ENCODE measurements at places on chromosomes 16 and 17.

GRCh38 chr16:29290631-29291247 is 115.8 kb downstream of the NPIPB11 start:
- peak; percentile 81 for DNase-seq

- DNase-seq: no peak
These were observed 14.2 kb downstream of the RAB40B start for GRCh38 chr17:82684228-82684841.

DNA sequence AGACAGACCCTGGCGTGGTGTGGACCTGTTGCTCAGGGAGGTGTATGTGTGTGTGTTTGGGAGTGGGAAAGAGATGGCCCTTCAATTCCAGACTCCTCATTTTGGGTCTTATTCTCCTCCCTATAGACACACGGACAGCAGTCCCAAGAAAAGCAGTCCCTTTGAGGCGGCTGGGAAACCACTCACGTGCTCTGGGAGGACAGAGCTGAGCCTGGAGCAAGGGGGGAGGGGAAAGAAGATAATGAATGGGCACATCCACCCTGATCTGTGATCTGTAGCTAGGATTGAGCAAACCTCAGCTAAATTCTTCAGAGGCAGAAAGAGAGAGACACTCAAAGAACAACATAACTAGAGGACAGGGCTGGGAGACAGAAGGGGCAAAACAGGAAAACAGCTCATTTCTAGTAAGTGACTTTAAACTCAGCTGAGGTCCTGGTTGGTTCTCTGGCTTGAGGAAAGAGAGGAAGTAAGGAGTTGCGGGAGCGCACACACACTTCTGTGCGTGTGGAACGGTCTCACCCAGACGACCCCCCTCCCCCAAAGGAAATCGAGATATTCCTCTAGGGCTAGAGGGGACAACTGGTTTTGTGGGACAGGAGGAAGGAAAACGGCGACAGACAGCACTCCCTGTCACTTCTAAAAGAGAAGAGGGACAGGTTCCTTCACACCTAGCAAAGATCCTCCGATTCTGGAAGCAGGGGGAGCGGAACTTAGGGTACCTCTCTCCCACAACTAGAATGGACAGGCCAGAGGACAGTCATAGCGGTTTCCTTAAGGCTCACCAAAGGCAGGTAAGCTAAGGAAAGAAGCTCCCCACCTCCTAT is 658 bp downstream of the RAB5C start:
- DNase-seq: no peak

GRCh38 chr16:75244844-75245758 is 6.3 kb downstream of the BCAR1 start:
- DNase-seq: peak; percentile 75

GRCh38 chr16:75107505-75107904 is 9.1 kb downstream of the LDHD start:
- no peak for DNase-seq

- no peak for DNase-seq
These were observed 171.2 kb upstream of the XYLT1 start for GRCh38 chr16:17641990-17642389.

- no peak for DNase-seq
These were observed 25.0 kb upstream of the C16orf78 start for GRCh38 chr16:49348408-49349176.

DNA sequence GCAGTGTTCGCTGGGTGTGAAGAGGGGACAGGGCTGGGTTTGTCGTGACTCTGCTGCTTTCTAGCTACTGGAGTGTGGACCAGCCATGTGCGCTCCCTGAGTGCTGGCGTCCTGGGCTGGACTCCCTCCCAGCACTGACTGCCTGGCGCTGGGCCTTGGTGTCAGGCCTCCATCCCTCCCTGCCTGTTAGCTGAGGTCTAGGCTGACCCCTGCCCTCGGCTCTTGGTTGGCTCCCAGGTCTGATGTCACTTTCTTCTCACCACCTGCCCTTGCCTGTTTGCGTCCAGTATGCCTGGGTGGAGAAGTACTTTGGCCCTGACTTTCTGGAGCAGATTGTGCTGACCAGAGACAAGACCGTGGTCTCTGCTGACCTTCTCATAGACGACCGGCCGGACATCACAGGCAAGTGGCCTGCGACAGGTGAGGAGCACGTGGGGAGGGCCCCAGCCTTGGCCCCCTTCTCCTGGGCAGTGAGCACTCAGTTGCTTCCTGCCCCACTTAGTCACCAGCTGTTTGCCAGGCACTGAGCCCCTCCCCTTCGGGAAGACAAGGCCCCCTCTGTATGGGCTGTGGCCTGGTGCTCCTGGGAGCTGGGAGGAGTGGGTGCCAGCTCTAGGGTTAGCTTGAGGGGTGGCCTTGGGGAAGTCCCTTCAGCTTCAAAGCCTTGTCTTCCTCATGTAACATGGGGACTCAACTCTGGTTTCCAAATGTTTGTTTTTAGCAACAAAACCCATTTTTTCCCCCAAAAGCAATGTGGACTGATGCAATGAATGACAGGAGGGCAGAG is 41.5 kb downstream of the NT5M start:
- DNase-seq: no peak

DNA sequence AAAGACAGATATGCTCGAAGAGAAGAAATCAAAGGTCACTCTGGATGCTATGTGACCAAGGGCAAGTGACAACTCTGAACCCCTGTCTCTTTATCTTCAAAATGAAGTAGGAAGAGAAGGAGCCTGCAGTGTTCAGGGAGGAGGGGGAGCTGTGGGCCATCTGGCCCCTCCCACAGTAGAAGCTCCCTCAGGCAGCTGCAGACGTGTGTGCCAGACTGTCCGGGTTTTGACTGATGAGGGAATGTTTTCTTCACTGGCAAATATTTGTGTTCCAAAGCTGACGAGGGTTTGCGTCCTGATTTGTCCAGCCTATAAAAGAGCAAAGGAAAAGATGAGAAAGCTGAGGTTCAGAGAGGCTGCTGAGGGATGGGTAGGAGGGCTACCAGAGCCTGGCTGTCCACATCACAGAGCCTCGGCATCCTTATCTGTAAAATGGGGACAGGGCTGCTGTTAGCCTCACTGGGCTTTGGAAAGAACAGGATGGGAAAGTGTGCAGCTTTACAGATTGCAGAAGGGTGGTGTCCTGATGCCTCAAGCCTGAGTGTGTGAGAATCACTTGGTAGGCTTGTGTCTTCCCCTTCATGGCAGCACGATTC is 1.8 kb upstream of the GINS2 start:
- no peak for DNase-seq

- DNase-seq: no peak
These were observed 1.3 kb downstream of the SBK1 start for GRCh38 chr16:28293601-28293960.

GRCh38 chr16:4489030-4489429 is 12.8 kb downstream of the HMOX2 start:
- DNase-seq: no peak

- DNase-seq: no peak
These were observed 21.4 kb upstream of the NOL11 start for GRCh38 chr17:67696347-67696746.

- DNase-seq: no peak
These were observed 11.4 kb downstream of the CNP start for GRCh38 chr17:41977991-41978390.

DNA sequence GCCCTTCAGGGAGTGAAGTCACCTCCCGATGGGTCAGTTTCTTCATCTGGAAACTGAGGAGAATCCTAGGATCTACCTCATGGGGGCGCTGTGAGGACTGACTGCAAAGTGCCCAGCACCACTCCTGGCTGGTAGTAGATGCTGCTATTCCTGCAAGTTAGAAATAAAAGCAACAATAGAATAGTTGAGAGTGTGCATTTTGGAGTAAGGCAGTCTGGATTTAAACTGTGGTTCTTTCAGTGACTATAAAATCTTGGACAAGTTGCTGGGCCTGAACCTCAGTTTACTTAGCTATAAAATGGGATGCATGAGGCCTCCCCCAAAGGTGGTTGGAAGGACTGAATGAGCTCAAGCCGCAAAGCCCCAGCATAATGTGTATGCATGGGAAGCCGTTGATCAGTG is 70.6 kb downstream of the CYB5B start:
- no peak for DNase-seq

- no peak for DNase-seq
These were observed 279.0 kb downstream of the PMP22 start for GRCh38 chr17:14986127-14986526.

DNA sequence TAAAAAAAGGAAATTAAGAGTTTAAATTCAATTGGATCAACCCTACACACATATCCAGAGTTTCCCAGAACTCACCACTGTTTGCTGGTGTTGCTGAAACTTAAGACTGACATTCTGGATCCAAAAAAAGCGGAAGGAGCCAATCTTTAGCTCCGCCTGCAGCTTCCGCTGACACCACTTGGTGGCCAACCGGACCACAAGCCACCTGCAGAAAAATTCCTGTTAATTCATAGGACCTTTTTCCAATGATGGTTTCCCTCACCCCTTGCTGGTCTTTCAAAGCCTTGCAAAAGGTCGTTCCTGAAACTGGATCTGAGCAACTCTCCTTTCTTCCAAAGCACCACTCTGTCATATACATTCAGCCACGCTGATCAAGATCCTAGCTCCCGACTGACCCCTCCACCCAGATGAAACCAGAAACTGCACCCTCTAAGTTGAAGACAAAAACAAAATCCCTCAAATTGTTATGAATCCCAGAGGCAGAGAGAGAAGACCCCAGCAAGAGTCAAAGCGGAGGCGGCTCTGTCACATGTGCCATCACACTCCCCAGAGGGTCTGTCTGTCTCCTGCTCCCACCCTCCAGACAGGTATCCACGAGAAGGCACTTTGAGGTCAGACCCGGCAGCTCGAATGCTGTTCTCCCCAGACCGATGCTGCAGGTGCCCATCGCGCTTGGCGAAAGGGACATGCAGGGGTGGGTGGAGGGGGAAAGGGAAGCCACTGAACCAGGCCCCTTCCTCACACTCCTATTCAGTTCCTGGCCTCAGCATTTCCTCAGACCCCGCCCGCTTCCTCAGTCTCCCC is 773 bp downstream of the BLTP2 start:
- peak; percentile 24 for DNase-seq

- no peak for DNase-seq
These were observed 6.5 kb upstream of the CHD3 start for GRCh38 chr17:7882068-7882467.

- DNase-seq: no peak
These were observed 1.8 kb downstream of the SNX20 start for GRCh38 chr16:50679266-50679665.

GRCh38 chr16:62225675-62226074 is 189.4 kb upstream of the CDH8 start:
- DNase-seq: peak; percentile 27

GRCh38 chr17:81854974-81855774 is 5.2 kb downstream of the P4HB start:
- no peak for DNase-seq

DNA sequence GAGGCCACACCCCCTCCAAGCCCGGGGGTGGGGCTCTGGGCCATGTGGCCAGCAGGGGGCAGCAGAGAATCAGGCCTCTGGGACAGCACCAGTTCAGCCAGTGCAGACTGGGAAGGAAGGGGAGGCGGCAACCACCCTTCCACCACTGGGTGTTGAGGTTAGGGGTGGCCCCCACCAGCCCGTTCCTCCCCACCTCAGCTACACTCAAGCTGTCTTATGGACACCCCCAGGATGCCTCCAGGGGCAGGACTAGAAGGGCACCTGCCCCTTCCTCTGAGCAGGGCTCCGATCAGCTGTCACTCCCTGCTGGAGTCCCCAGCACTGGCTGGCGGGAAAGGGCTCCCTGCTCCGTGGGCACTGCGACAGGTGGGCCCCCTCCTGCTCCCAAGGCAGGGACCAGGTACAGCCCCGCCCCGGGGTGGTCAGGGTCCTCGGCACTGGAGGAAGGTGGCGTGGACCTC is 21.8 kb downstream of the KATNB1 start:
- DNase-seq: peak; percentile 78

DNA sequence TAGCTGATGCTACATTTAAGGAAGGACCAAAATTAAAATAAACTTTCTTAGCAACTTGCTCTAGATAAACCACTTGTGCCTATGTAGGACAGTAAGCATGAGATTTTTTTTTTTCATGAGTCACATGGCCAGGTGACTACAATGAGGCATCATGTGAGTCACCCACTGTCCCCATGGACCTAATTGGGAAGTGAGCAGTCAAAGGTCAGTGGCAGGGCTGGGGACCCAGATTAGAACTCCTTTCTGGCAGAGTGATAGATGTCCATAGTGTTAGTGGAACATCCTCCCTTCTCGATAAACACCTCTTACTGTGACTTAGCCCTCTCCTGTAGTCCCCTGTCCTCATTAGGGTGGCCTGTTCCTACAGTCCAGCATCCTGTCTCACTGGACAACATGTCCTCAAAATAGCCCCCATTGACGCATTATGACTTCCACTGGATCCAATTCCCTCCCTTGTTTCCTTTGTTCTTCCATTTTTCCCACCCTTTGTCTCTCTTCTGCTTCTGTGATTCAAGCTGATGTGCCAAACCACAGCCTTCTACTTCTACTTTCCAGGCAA is 12.4 kb downstream of the ITGB3 start:
- no peak for DNase-seq

DNA sequence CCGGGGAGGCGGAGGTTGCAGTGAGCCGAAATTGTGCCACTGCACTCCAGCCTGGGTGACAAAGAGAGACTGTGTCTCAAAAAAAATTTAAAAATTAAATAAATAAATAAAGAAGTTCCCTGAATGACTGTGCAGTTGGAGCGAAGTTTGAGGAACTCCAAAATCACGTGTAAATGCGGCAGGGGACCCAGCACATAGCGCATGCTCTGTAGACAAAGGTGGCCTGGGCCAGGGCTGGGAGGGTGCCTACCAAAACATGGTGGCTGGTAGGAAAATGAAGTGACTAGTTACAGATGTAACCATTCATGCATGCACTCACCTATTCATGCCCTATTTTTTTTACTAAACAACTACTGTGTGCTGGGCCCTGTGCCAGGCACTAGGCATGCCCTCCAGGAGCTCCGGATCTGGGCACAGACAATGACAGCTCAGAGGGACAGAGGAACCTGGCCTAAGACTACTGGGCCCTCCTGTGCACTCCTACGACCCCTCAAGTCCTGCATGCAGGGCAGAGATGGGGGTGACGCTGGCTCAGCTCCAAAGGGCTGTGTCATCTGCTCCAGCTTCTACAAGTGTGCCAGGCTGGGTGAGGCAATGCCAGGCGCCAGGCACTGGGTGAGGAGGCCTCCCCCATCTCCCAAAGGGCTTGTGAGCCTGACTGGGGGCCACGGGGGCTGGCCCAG is 65.3 kb downstream of the RMI2 start:
- DNase-seq: no peak

DNA sequence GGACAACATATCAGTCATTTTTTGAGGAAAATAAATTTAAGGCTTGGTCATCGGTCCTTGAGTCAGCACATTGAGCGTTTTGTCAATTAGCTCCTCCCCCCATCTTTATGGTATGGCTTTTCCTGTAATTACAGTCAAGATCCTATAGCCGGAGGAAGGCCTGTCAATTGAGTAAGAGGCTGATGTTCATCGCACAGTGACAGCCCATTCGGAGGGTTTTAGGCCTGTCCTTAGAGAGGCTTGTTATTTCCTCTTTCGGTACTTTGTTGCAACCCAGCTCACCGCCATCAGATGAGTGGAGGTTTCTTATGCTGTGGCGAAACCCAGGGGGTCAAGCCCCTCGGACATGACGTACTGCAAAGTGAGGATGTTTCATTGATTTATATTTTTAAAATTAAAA is 395.2 kb downstream of the WWOX start:
- DNase-seq: no peak

GRCh38 chr17:80791758-80792284 is 199.8 kb upstream of the CHMP6 start:
- no peak for DNase-seq

- DNase-seq: no peak
These were observed 40.5 kb downstream of the PSME3IP1 start for GRCh38 chr16:57145046-57146021.
